ENCODE measurements at places on chromosomes 7 and 10. TPM values are rescaled to one million over a fixed set of nuclear protein-coding genes. Genes with fewer than 3 reads are reported as not detected.

Gene NSMCE4A
- 40.3 TPM for polyA plus RNA-seq

Gene ASB13
- polyA plus RNA-seq: 17.0 TPM

Gene FAM13C
- polyA plus RNA-seq: 0.36 TPM

Gene TAS2R38
- 0.11 TPM for polyA plus RNA-seq

Gene ZPBP
- polyA plus RNA-seq: not detected

Gene BAZ1B
- 21.0 TPM for polyA plus RNA-seq

Gene SSC4D
- 30.8 TPM for polyA plus RNA-seq

Gene MRPL43
- 149 TPM for polyA plus RNA-seq

Gene APBB1IP
- polyA plus RNA-seq: 0.02 TPM

Gene PRKCQ
- polyA plus RNA-seq: 9.1 TPM

Gene FZD8
- 6.9 TPM for polyA plus RNA-seq

Gene PDGFA
- polyA plus RNA-seq: 22.3 TPM

Gene XRCC2
- polyA plus RNA-seq: 14.3 TPM

Gene NCF1
- polyA plus RNA-seq: 0.73 TPM

Gene FAM24A
- not detected for polyA plus RNA-seq

Gene UPF2
- 4.1 TPM for polyA plus RNA-seq

Gene PTN
- 13.3 TPM for polyA plus RNA-seq

Gene TAS2R5
- polyA plus RNA-seq: 6.2 TPM

Gene KCNH2
- 15.0 TPM for polyA plus RNA-seq

Gene PI4K2A
- 20.7 TPM for polyA plus RNA-seq
